Fibroblast of the conjunctiva (primary cell): ENCODE measurements at places on chromosomes 1 and 21.

GRCh38 chr1:87450615-87451209 is 122.0 kb downstream of the LMO4 start:
- no peak for DNase-seq

GRCh38 chr1:14724678-14725077 is 126.2 kb downstream of the KAZN start:
- no peak for DNase-seq

DNA sequence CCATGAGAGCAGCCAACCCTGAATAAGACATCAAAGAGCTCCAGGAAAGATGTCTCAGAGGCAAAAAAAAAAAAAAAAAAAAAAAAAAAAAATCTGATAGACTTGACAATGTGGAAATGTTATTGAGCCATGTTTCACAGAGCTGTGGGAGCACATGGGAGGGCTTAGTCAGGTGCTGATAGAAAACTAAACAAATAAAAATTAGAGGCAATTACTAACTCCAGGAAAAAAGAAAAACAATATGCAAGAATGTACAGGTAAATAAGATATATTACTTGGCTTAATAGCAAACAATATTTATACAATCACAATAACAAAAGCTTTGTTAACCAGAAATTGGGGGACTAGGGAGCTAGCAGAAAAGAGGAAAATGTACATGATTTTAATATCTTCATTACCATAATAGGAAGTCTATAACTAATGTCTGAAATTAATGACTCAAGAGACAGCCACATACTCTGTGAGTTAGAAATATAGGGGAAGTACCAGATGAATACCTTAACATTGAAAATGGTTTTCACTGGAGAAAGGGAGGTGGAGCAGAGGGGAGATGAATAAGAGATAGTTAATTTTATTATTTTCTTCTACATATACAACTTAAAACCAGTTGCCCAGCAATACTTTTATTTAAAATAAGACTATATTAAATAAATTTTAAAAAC is 16.9 kb upstream of the RGS16 start:
- no peak for DNase-seq

DNA sequence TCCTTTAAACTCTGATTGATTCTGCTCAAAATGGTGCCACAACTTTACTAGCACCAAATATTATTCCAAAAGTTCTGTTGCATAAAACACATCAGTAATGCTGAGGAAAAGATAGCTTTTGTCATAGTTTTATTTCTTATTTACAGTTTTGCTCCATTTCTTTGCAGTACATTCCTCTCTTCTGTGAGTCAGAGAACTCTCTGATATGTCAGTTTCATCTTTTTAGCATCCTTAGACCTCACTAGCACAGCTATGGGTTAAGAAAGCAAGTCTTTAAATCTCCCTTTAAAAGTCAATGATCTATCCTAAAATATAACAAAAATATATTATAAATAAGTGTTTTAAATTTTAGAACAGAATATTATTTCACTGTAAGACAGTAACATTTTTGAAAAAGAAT is 356.6 kb upstream of the SNX7 start:
- no peak for DNase-seq

DNA sequence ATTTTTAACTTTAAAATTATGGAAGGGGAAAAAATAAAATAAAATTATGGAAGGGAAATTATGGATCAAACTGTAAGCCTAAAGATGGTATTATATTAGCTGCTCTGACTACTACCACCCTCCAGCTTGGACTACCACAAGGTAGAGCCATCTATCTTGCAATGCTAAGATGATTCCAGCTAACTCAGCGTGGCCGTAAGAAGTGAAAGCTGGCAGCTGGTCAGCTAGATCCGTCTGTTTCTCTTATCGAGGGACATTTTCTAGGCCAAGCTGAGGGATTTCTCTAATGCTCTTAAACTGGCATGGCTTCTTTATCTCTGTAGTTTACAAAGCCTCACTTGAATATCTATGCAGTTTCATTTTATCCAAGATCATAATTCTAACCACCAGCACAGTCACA is 31.5 kb downstream of the LYST start:
- DNase-seq: no peak

DNA sequence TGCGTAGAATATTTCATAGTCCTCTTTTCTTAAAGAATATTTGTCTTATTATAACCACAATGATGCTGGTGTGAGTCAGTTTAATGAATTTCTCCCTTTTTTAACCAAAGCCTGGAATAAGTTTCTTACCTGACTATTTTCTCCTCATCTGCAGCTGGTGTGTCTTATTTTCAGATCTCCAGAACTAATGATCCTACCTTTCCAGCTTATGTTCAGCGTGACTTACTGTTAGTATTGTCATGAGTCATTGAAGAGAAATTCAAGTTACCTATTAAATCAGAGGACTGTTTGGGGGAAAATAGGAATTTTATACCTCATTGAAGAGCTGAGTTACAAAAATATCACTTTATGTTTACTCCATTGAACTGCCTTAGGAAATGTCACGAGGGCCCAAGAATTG is 482.1 kb downstream of the RWDD3 start:
- no peak for DNase-seq

DNA sequence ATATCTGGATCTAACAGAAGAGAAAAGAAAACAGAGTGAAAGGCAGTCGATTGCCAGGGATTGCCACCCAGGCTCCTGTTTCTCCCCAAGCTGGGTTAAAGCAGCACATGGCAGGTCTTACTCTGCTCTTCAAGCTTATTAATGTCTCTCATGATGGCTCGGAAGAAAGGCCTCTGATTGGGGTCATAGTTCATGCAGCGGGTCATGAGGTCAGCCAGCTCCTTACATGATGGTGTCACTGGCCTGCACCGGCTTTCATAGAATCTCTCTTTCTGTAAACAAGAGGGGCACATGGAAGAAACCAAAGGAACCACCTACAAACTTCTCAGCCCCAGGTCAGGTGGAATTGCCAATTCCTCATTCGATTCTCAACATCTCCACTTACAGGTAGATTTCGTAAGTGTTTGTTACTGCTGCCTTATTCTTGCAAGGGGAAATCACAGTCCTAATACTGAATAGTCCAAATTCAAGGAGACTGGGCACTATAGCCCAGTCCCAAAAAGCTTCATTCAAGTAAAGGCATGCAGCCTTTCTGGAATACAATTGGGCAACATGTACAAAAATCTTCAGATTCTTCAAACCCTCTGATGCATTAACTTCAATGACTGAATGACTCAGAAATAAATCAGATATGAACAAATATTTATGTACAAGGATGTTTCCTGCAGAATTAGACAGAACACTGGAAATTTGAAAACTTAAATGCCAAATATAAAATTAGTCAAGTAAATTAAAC is 96.6 kb downstream of the RAVER2 start:
- no peak for DNase-seq

GRCh38 chr21:14736162-14736561 is 190.0 kb upstream of the SAMSN1 start:
- no peak for DNase-seq

GRCh38 chr1:77281491-77282186 is at the start of gene AK5:
Gene AK5 (plus strand): TSS chr1:77282019. CDS start chr1:77282314, 295 bp downstream.
- no peak for DNase-seq

- DNase-seq: no peak
Measured at GRCh38 chr1:235671992-235672391, 22.4 kb upstream of the GNG4 start.

- no peak for DNase-seq
Measured at GRCh38 chr1:227779685-227780084, 35.8 kb upstream of the PRSS38 start.

- DNase-seq: no peak
Measured at GRCh38 chr1:23150742-23151141, 17.9 kb downstream of the LUZP1 start.
